Osteoblast (primary cell): ENCODE measurements at places on chromosomes 2 and 18.

DNA sequence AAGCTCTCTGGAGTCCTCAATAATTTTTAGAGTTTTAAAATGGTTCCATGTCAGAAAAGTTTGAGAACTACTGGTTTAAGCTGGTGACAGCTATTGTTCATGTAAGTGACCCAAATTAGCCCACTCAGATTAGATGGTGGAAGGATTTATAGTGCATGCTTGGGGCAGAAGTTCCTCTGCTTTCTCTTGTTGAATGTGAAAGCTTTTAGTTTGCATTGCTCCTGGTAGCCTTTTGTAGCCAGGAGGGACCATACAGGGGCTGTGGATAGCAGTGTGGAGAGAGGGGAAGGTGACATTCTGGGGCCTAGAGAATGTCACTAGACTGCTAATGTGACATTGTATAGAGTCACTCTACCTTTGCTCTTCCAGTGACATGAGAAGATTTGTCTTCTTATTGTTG is 40.3 kb upstream of the IGFBP5 start:
- no peak for DNase-seq

DNA sequence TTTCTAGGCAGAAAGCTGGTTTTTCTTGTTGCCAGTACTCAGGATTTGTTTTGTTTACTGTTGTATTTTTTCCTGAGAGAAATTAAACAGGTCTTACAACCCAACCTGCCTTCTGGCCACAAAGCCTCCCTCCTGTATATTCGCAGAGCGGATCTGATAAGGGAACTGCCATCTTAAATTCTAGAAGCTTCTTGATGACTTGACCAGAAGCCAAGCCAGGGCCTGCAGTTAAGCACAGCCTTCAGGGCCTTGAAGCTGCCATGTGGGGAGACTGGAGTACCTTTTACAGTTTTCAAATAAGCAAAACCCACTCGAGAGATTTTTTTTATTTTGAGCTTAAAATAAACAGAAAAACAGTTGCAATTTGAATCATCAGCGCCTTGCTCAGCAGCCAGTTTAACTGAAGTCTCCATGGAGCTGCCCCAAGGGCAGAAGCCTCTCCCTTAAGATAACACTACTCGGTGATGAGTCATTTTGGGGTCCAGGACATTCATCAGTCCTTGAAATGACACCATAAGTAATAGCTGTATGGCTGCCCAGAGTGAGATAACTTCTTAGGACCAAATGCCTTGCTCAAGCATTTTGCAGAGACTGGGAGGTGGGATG is 51.5 kb upstream of the PHLPP1 start:
- DNase-seq = peak; percentile 62

GRCh38 chr2:51304311-51304710 is 272.4 kb upstream of the NRXN1 start:
- no peak for DNase-seq

GRCh38 chr2:79638410-79638809 is 125.6 kb downstream of the CTNNA2 start:
- DNase-seq = no peak

- peak; percentile 93 for DNase-seq
Measured at GRCh38 chr2:102258386-102259074, 52.8 kb upstream of the IL1RL1 start.

DNA sequence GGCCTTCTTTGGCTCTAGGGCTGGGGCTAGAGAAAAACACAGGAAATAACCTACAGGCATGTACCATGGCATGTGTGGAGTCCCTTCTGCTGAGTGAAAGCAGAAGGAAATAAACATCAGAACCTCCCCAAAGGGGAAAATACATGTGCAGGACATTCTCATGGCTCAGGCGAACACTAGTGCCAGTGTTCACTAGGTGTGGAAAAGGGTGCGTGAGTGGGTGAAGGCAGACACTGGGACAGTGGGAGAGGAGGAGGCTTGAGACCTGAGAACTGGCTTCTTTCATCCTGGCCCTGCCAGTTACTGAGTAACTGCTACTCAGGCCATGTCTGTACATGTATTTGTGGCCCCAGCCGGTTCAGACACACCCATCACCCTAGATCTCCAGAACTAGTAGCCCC is 268.2 kb downstream of the PRKCE start:
- DNase-seq = peak; percentile 76

GRCh38 chr2:144924827-144925226 is 404.9 kb upstream of the ZEB2 start:
- DNase-seq = no peak

DNA sequence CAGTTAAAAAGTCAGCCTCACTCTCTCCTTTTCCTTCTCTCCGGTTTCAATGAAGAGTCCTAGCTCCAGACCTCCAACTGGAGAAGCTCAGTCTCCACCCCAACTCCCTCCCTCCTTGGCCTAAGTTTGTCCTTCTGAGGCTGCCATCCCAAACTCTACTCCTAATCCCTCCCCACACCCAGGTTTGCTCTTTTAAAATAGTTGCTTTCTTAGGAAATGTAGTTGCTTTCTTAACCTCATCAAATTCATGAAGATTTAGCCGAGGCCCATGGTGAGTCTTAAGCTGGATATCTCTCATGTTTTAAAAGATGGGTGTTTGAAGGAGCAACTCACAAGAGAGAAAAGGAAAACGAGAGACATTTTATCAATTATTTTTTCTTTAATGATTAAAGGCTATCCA is 937 bp upstream of the LANCL1 start:
- peak; percentile 64 for DNase-seq

GRCh38 chr2:99679518-99679917 is 189.7 kb upstream of the REV1 start:
- DNase-seq = no peak
